ENCODE measurements at places on chromosomes 1 and 21.
A peak's percentile ranks its signal among the peaks of the same experiment; 100 is the strongest.

DNA sequence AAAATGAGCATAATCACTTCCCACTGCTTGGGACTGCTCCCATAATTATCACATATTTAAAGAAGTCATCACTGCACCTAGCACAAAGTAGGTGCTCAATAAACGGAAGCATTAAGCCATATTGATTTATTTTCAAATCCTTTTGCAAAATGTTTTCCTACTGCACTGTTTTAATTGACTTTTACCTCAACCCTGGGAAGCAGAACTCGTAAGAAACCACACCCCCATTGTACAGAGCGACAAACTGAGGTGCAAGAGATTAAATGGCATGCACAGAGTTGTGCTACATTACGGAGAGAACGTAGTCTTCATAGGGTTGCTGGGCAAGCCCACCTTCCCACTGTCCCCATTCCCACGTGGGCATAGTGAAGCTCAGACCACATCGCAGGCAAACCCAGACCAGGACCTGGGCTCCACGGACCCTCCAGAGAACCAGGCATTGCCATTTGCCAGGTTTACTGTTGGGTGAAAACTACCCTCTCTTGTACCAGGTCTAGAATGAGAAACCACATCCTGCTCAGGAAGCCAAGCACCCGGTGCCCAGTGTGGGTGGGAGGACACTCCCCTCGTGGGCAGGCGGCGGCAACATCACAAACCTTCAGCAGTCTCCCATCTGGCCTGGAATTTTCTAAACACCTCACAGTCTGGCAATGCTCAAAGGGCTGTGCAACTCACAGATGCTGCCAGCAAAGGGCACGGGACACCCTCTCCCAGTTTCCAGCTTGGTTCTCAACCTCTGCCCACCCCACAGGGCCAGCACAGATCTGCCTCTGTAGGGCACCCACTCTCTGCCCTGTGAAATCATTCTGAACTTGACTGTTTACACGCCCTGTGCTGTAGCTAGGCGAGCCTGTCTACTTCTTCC is 8.2 kb downstream of the IFFO2 start:
- DNase-seq, result no peak

- no peak for DNase-seq
Measured at GRCh38 chr1:67431869-67432578, 1.8 kb upstream of the SERBP1 start.

DNA sequence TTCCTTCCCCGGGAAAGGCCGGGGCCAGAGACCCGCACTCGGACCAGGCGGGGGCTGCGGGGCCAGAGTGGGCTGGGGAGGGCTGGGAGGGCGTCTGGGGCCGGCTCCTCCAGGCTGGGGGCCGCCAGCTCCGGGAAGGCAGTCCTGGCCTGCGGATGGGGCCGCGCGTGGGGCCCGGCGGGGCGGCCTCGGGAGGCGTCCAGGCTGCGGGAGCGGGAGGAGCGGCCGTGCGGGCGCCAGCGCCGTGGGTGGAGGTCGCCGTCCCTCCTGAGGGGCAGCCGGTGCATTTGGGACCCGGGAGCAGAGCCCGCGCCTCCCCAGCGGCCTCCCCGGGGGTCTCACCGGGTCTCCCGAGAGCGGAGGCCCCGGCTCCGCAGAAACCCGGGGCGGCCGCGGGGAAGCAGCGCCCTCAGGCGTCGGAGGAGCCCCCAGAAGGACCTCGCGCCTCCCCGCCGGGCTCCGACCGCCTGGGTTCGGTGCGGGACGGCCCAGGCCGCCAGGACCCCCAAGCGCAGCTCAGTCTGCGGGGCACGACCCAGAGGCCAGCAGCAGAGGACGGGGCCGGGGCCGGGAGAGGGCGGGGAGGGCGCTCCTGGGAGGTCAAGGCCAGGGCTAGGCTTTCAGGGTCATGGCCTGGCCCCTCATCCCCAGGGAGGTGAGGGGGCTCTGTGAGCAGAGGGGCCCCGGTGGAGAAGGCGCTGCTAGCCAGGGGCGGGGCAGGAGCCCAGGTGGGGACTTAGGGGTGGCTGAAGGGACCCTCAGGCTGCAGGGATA is 7.2 kb upstream of the SLX9 start:
- DNase-seq, result no peak

DNA sequence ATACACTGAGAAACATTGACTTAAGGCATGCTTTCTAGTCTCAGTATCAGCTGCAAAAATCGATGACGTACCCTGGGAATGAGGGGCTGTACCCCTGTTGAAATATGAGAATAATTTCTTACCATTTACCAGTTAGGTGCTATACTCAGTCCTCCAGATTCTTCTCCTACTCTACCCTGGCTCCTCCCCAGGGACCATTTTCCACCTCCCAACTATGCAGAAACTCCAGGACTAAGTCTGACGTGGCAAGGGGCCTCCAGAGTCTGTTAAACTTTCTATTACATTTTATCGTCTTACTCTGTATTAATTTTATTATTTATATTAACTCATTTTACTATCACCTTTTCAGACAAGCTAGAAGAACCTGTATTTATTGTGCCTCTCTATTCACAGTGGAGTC is 124.3 kb downstream of the CYYR1 start:
- DNase-seq, result no peak

DNA sequence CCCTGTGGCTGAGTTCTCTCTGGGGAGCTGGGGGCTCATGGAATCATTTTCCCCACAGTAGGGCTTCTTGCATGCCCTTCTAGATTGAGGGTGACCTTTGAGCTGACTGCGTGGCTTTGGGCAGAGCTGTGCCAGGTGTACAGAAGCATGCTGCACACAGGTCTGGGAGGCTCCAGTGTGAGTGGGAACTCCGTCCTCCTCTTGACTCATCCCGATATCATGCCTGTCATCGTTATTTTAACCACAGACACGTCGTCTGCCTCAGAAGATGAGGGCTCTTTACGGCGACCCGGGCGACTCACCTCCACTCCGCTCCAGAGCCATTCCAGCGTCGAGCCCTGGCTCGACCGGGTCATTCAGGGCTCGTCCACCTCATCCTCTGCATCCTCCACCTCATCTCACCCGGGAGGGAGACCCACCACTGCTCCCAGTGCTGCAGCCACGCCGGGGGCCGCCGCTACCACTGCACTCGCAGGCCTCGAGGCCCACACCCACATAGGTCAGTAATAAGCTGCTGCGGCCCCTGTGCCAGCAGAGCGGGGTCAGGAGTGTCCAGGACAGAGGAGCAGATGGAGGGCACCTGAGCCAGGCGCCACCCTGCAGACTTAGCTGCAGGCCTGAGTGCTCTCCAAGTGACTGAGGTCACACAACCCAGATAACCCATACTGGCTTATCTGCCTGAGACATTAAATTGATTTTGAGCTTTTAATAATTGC is 39.8 kb downstream of the DIP2A start:
- no peak for DNase-seq

GRCh38 chr1:48025076-48025475 is 27.9 kb upstream of the TRABD2B start:
- peak; percentile 40 for DNase-seq

GRCh38 chr1:21574466-21575151 is 65.4 kb downstream of the ALPL start:
- DNase-seq, result no peak
